Endothelial cell (in vitro differentiated cells): ENCODE measurements at places on chromosomes 7 and 10.

DNA sequence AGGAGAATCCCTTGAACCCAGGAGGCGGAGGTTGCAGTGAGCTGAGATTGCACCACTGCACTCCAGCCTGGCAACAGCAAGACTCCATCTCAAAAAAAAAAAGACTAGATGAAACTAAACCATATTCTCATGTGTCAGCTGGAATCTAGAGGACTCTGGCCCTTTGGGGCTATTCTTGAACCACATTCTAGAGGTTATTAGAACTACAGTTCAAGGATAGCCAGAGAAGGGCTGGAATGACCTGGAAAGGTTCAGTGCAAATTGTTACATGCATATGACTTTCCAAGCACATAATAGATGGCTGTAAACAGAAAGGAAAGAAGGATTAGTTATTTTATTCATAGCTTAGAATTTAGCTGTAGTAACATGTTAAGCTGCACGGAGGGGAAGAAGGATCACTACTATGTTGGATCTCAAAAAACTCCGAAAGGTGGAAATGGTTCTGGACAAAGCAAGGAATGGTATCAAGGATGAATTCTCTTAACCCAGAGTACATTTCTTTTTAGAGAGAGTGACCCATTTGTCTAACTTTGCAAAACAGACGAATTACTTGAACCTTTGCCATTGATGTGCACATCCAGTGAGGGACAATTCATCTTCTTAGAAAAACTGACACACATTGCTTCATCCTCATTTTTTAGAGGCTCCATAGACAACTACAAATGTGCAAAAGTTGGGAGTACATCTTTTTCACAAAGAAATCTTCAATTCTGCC, 124.0 kb upstream of the SAMD8 start:
- DNase-seq, result no peak

DNA sequence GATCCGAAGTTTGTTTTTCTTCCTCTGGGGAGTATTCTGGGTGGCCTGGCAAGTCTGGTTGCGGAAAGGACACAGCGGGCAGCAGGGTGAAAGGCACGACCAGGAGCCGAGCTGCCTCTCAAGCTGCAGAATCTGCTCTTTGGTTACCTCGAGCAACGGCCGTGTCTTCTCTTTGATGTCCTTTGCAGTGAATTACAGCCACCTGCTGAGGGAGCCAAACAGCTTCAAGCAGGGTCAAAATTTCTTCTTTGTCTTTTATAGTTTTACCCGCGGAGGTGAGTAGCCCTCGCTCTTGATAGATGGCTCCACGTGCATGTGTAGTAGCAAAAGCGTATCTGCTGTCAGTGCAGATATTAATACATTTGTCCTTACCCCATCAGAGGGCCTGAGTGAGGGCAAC, 177.3 kb upstream of the MBL2 start:
- DNase-seq, result no peak

GRCh38 chr10:29424017-29424416, 135.1 kb downstream of the LYZL1 start:
- no peak for DNase-seq

GRCh38 chr7:137870078-137870477, 23.3 kb upstream of the DGKI start:
- no peak for DNase-seq

GRCh38 chr10:15813415-15813814, 46.9 kb downstream of the MINDY3 start:
- DNase-seq, result no peak

DNA sequence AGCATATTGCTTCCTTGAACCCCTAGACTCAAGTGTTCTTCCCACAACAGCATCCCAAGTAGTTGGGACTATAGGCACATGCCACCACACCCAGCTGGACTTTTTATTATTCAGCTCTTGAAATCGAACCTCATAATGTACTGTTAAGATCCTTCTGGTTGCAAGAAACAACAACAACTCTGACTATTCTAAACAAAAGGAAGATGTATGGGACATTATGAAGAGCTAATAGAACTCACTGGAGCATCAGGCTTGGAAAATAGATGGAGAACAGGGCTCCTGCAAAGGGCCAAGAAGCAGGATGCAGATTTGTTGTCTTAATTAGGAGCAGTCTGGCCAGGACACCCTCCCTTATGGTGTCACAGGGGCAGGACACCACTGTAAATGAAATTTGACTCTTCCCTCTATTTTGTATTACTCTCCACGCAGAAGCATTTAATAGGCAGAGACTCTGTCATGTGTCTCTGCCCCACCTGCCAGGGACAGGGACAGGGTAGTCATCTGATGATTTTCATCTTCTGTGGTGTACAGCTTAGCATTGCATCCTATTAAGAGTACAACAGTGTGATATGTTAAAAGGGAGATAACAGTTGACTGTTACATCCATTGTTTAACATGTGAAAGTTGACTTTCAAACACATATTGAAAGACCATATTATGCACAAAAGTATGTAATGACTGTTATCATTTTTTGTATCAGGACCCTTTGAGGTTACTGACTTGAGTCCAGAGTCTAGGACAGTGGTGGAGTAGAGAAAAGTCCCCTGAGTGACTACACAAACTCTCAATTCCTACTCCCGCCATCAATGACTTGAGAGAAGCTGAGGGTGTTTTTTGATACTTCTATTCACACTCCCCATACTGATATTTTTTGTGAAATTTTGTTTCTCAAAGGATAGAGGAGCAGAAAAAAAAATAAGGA, 157.3 kb downstream of the LRRC4 start:
- DNase-seq, result no peak

DNA sequence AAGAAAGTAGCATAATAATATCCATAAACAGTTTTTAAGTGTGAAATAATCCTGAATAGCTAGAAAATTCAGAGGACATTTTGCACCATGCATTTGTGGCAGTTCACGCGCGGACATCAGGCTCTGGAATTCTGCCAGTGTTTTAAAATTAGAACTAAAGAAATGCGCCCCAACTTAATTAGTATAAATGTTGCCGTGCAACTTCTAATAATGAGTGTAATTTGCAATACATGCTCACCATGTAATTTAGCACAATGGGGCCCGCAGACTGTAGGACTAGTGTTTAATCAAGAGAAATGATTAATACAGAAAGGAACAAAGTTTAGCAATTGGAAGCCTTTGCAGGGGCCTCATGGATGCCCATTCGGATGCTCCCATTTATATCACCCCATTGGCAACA, 96.6 kb downstream of the PTPRE start:
- no peak for DNase-seq

GRCh38 chr7:22814261-22815208, 8.1 kb downstream of the TOMM7 start:
- no peak for DNase-seq

- DNase-seq, result no peak
These were observed 25.2 kb downstream of the PALD1 start for GRCh38 chr10:70503776-70504175.

DNA sequence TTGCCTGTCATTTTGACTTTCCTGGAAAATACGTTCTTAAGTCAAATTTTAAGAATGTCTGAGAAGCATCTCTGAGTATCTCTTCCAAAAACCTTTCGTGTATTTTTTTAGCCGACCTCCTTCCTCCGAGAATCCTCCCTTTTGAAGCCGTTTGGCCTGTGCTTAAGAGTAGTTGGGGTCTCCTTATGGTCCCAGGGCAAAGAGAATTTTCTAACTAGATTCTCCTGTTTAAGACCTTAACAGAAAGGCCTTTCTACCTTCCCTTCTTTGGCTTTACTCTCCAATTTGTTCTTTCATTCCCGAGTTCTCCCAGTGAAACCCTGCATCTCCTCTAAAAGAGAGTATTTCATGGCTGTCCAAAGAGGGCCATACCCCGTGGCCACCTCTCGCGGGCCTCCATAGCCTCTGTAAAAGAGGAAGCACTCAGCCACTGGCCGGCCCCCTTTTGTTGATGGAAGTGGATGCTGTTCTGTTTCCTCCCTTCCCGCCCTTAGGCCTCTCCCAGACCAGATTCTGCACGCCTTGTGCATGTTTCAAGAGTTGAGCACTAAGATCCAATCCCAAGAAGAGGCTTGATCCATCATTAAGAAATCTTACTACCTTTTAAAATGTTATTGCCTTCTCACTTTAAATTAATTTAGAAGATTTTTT, 6.6 kb upstream of the FEZF1 start:
- DNase-seq, result peak; percentile 50

DNA sequence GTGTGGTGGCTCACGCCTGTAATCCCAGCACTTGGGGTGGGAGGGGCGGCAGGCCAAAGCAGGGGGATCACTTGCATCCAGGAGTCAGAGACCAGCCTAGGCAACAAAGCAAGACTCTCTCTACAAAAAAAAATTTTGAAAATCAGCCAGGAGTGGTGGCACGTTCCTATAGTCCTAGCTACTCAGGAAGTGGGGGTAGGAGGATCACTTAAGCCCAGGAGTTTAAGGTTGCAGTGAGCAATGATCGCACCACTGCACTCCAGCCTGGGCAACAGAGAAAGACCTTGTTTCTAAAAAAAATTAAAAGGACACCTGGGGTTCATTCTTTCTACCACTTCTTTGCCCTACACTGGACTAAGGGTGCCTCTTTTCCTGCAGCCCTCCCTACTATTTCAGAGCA, 15.1 kb downstream of the WAPL start:
- no peak for DNase-seq

DNA sequence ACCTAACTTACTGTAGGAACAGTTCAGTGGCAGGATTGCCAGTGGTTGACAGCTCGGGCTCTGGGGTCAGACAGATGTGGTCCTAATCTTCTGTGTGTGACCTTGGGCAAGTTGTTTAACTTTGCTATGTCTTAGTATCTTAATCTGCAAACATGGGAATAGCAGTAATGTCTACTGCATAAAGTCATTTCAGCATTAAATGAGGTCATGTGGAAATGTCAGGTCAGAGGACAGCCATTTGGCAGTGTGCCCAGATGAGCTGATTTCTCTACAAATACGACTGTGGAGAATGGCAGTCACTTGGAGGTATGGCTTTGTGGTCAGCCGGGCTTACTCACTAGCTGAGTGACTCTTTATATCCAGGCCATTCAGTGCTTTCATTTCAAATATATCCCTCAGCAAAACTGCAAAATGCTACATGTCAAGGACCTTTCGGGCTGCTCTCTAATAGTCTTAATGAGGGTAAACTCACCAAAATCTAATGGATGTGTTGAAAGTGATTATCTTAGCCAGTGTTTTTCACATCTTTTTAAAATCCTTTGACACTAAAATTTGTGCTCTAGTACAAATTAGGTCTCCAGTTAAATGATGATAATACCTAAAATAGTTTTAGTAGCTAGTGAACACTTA, 171.4 kb downstream of the ST7 start:
- no peak for DNase-seq

DNA sequence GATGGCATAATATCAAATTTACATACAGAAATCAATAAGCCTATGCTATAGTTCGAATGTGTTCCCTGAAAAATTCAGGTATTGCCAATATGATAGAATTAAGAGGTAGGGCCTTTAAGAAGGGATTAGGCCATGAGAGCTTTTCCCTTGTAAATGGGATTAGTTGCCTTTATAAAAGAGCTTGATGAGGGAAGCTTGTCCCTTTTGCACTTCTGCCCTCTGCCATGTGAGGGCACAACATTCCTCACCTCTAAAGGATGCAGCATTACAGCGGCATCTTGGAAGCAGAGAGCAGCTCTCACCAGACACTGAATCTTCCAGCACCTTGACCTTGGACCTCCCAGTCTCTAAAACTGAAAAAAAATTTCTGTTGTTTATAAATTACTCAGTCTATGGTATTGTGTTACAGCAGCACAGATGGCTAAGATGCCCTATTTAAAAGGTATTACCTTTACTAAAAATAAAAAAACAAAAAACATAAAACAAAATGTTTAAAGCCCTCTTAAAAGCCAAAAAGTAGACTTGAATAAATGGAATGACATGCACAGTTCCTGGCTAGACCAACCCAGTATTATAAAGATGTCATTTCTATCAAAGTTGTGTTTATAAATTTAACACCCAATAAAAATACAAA, 909.6 kb downstream of the REEP3 start:
- peak; percentile 61 for DNase-seq

DNA sequence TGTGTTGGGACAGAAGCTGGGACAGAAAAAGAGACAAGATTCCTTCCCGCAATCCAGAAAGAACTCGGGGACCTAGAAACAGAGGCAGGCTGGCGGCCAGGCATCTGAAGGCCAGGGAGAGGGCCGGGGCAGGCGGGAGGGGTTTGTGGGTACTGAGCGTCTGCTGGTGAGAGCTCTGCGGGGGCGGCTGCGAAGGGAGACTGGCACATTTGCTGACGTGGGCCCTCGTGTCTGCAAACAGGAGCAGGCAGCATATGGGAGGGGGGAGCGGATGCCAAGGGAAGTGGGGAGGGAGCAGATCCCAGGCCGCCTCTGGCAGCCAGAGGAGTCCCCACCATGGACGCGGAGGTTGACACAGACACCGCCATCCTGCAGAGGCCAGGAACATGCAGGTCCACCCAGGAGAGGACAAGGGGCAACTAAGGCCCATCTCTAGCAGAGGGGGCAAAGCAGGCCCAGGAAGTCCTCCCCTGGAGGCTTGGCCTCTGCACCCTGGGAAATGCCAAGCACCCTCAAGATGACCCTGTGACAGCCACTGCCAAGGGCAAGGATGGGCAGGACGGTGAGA, 32.2 kb downstream of the KCNH2 start:
- no peak for DNase-seq

GRCh38 chr7:41974870-41975557, 262.0 kb downstream of the GLI3 start:
- DNase-seq, result no peak

DNA sequence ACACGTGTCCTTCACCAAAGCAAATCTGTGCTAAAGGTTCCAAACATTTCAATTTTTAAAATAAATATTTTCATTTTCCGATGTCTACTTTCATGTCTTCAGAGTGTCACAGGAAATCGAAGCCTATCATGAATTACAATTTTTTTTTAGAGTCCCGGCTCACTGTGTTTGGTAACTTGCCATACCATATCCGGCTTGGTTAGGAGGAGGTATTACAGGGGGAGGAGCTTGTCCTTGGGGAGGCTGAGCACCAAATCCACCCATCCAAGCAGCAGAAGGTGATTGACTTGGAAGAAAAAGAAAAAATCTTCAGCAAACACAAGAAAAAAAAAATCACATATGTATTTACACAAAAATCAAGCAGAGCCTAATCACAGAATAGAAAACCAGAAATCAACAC, 21.3 kb downstream of the TIAL1 start:
- no peak for DNase-seq

DNA sequence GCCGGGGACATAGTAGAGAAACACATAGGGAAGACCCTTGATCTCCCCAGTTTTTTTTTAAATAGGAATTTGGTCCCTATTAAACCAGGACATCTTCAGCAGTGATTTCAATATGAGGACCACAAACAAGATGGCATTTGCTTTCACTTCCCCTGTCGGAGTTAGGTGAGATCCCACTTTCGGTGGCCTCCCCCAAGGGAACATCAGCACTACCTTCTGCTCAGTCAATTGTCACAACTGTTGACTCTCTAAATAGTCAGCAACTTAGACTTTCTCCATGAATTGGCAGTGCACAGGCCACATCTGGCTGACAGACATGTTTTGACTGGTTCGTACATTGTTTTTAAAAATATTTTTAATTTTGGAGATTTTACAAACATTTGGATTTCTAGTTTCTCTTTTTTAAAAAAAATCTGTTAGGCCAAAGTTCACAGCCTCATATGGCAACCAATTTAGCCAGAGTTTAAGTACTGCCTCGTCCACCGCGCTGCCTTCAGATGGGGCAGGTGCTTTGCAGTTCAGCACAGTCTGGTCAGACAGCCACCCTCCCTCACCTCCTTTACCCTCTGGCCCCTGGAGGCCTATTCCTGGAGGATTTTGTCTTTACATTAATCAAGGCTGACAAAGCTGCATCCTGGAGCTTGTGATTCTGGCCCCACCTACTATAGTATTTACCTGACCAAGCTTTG, 139.2 kb upstream of the PRR15 start:
- DNase-seq, result no peak
